Posterior vena cava (tissue), 2 donors: ENCODE measurements at places on chromosomes 7 and 10. TPM values are rescaled to one million over a fixed set of nuclear protein-coding genes. Genes with fewer than 3 reads are reported as not detected.

The MBLAC1 gene
- 1.6 TPM for total RNA-seq

The CDH23 gene
- 24.5 TPM for total RNA-seq

The PHYHIPL gene
- total RNA-seq, result 0.51 TPM

The ATP6V1F gene
- total RNA-seq, result 115 TPM

The KLLN gene
- total RNA-seq, result 0.38 TPM

The NME8 gene
- total RNA-seq, result 0.19 TPM

The SEMA3C gene
- 36.3 TPM for total RNA-seq
